Articular chondrocyte of knee joint (primary cell): ENCODE measurements at places on chromosomes 5 and 9. TPM values are rescaled to one million over a fixed set of nuclear protein-coding genes. Genes with fewer than 3 reads are reported as not detected.

Gene GPRIN1
- total RNA-seq = 1.7 and 2.8 TPM in 2 replicates

Gene TMC1
- total RNA-seq = 0.39 and 0.76 TPM in 2 replicates

Gene LMX1B
- total RNA-seq = 2.9 and 5.4 TPM in 2 replicates

Gene ST8SIA4
- 0.13 and 0.32 TPM in 2 replicates for total RNA-seq

Gene ATP10B
- total RNA-seq = not detected in 2 replicates

Gene NREP
- 302 and 306 TPM in 2 replicates for total RNA-seq

Gene HTR4
- total RNA-seq = 0.11 TPM in 1 of 2 replicates, not detected in the other

Gene PTGDS
- total RNA-seq = 0.65 and 5.1 TPM in 2 replicates

Gene FAM169A
- 0.39 and 0.76 TPM in 2 replicates for total RNA-seq

Gene BTNL3
- total RNA-seq = not detected in 2 replicates

Gene PCDHA1
- under 0.01 and 0.11 TPM in 2 replicates for total RNA-seq

Gene ZNF354C
- 11.1 and 14.1 TPM in 2 replicates for total RNA-seq

Gene SLC6A19
- not detected in 2 replicates for total RNA-seq

Gene MOB3B
- total RNA-seq = 0.13 and 0.22 TPM in 2 replicates

Gene SHC3
- 0.26 and 1.4 TPM in 2 replicates for total RNA-seq

Gene AGXT2
- total RNA-seq = not detected in 2 replicates

Gene ARL14EPL
- 0.11 and 0.13 TPM in 2 replicates for total RNA-seq

Gene PCDHB13
- 2.7 and 4.0 TPM in 2 replicates for total RNA-seq

Gene ADAMTS2
- 54.7 and 57.2 TPM in 2 replicates for total RNA-seq

Gene CTXN3
- total RNA-seq = 0.11 TPM in 1 of 2 replicates, not detected in the other

Gene COL23A1
- under 0.01 TPM in 1 of 2 replicates, not detected in the other for total RNA-seq

Gene SLCO4C1
- not detected in 2 replicates for total RNA-seq

Gene MEIKIN
- total RNA-seq = not detected in 2 replicates
